ENCODE measurements at places on chromosomes 13 and 19.

GRCh38 chr13:99123101-99124045 is 77.3 kb upstream of the UBAC2 start:
- DNase-seq, result no peak

GRCh38 chr19:6730153-6730804 is 7.1 kb downstream of the GPR108 start:
- no peak for DNase-seq

DNA sequence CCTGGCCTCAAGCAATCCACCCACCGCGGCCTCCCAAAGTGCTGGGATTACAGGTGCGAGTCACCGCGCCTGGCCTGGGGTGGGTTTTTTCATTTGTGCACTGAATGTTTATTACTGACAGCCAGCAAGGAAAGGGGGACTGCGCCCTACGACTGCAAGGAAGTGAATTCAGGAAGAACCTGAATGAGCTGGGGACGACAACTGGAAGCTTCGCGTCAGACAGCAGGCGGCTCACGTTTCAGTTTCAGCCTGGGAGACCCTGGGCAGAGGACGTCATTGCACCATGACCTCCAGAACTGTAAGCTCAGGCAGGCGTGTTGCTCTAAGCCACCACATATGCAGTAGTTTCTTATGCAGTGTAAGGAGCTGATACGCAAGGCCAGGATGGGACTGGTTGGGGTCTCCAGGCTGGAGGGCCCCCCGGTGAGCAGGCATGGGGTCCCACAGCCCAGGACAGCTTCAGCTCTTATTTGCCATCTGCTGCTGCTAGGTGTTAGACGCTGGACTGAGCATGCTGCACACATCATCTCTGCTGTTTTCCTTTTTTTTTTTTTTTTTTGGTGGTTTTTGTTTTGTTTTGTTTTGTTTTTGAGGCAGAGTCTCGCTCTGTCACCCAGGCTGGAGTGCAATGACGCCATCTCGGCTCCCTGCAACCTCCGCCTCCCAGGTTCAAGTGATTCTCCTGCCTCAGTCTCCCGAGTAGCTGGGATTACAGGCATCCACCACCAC is 66.6 kb downstream of the GADD45B start:
- peak; percentile 61 for DNase-seq

GRCh38 chr13:78832461-78832860 is 173.5 kb upstream of the OBI1 start:
- no peak for DNase-seq

DNA sequence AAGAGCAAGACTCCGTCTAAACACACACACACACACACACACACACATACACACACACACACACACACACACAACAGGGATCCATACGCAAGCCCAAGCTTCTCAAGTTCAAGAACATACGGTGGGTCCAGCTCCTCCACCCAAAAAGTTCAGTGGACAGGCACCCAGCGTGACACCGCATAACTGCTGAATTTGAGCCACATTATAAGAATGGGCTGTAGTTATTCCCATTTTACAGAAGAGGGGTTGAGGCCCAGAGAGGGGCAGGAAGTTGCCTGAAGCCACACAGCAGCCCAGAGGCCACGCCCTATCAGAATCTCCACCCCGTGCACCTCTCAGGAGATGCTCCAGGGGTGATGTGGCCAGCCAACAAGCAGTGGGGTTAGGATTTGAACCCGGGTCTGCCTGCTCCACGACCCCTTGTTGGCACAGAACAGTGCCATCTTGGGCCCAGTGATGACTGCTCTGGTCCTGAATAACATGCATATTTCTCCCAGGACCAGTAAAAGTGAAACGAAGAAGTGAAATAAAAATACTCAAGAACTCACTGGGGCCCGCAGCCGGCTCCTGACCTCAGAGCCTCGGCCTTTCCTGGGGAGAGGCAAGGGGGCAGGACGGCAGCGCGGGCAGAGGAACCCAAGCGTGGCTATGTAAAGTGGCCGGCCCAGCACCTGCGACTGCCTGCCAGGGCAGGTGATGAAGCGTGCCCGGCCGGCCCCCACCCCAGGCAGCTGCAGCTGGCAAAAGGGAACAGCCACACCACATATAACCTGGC is 61.9 kb downstream of the AP1M1 start:
- DNase-seq, result no peak

All from Kasumi-1 (cell line).